Endodermal cell (in vitro differentiated cells): ENCODE measurements at places on chromosomes 5 and 9.

DNA sequence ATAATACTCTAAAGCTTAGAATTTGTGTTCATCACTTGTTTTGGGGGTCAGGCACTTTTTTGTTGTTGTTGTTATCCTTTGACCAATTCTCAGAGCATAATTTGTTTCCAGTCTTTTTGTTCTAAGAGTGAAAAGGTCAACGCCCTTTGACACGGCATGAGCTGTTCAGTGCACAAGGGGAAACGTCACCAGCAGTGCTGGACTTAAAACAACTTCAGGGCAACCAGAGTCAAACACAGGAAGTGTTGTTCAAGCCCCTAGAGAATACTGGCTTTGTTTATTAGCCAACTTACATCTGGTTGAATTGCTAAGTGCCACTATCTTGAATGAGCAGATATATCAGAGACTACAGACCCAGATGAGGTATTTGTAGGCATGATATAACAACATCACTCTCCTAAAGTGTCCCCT, 368.9 kb downstream of the TMEM161B start:
- DNase-seq, result no peak

DNA sequence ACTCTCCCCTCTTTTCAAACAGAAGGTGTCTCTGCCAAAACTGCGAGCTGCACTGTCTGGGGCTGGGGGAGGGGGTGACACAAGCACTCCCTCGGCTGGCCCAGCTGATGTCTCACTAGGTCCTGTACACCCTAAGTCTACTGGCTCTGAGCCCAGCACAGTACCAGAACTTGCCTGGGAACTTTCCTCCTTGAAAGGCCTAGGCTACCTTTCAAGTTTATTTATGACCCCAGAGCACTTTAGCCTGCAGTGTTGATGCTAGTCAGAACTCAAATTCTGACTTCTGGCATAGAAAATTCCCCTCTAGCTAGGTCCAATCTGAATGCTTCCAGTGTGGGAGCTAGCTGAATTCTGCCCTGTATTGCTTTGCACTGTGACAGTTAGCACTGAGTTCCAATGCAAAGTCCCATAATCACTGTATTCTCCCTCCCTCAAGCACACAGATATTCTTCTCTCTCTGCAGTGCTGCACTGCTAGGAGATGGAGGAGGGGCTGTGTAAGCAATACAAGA, 10.5 kb downstream of the LURAP1L start:
- no peak for DNase-seq

- no peak for DNase-seq
Measured at GRCh38 chr5:143243103-143243502, 160.4 kb downstream of the NR3C1 start.

DNA sequence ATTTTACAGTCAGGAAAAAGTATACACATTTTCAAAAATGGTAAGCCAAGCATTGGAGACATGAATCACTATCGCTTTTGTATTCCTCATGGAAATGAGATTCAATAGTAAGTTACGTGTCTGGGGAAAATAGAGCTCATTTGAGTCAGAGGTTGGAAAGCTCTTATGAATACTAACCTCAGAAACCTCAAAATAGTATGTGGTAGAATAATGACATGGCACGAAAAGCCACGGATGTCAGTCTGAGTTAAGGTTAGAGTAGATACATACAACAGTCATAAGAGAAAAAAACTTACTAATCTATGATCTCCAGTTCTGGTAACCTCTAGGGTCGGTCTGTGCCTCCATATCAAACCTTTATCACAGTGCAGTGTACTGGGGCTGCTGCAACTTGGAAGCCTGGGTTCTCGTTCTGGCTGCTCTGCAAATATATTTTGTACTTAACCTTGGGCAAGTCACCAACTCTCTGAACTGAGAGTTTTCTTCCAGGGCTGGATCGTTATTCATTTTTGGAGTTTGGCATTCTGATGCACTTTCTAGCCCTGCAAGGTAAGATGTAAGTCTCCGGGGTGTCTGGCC, 31.8 kb downstream of the MAP1B start:
- DNase-seq, result no peak

DNA sequence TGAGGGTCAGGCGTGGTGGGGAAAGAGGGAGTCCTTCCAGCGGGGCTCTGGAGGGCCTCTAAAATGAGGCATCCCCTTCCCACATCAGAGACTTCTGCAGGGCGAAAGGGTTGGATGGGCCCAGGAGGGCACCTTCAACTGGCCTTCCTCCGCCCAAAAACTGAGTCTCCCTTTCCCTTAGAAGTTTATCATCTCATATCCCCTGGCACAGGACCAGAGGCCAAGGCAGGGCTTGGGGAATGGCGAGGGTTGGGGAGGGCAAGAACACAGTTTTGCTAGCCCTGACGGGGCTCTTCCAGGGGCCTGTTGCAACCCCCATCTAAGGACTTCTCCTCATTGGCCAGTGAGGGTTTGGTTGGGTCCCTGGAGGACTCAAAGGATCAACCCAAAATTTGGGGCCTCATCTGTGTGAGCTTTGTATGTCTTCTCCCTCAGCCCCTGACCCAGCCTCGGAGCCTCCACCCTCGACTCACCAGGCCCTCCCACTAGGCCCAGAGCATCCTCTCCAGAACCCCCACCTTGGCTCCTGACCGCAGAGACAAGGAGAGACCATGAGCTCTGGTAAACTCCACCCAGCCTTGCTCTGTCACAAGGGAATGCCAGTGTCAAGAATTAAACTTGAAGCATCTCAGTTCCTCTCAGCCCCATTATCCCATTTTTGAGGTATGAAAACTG, 24.1 kb downstream of the AQP7 start:
- no peak for DNase-seq

DNA sequence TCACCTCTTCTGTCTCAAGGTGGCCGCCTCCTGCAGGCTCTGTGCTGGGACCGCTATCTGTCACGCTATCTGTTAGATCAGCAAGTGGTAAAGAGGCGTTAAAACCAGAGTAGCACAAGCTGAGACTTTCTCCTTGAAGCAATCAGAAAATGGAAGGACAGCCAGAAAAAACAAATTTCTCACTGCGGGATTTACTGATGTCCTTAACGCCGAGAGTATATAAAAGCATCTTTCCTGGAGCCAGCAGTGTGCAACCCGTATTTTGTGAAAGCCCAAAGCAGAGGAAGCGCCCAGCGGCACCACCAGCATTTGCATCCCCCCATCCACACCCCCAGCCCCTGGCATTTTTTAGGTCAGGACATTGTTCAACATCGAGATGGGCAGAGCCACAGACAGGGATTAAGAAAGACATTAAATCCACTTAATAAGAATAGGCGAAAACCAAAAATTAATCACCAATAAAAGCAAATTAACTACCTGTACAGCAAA, 48.6 kb downstream of the DUSP1 start:
- DNase-seq, result peak; percentile 78

GRCh38 chr9:135945969-135946368, 15.2 kb downstream of the UBAC1 start:
- no peak for DNase-seq

GRCh38 chr5:167752936-167753335, 538.5 kb upstream of the WWC1 start:
- no peak for DNase-seq

DNA sequence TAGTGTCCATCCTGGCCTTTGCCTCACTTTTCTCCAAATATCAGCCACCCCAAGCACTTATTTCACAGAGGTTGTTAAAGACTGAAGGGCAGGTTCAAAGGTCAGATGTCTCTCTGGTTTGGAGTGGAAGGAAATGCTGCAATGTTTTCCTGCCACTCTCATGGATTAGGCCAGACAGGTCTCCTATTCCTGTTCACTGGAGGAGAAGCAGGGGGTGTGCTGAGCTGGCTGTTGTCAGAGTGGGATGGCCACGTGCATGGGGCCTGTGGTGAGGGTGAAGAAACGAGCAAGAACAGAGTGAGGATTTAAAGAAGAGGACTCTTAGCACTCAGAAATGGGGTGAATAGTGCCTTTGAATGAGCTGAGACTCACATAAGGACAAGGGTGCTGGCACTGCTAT, 6.7 kb downstream of the TMEM8B start:
- DNase-seq, result no peak

- peak; percentile 91 for DNase-seq
Measured at GRCh38 chr5:148733601-148734438, 79.5 kb upstream of the HTR4 start.

GRCh38 chr9:113257863-113258262, 17.5 kb downstream of the CDC26 start:
- no peak for DNase-seq

GRCh38 chr9:124450931-124451661, 845 bp downstream of the ADGRD2 start:
- peak; percentile 63 for DNase-seq

GRCh38 chr5:110738503-110738811, 350 bp upstream of the SLC25A46 start:
- DNase-seq, result no peak

DNA sequence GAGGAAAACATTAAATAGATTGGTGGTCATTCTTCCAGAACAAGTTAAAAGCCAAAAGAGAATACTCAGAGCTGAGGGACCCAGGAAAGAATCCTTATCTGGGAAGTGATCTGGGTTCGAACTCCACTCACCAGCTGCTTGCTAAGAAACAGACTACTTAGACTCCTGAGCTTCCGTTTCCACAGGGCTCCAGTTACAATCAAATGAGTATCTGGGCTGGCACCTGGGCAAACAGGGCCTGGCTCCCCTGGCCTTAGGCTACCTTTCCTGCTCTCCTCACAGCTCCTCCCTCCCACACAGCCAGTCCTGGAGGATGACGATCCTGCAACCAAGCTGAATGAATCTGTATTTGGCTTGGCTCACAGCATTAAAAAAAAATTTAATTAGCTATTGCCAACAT, 2.5 kb downstream of the MAPK9 start:
- DNase-seq, result no peak

GRCh38 chr5:6501701-6502100, 53.0 kb downstream of the UBE2QL1 start:
- peak; percentile 42 for DNase-seq

GRCh38 chr5:54469622-54470021, 14.1 kb downstream of the HSPB3 start:
- no peak for DNase-seq

- peak; percentile 75 for DNase-seq
Measured at GRCh38 chr9:97857606-97858392, 4.8 kb downstream of the FOXE1 start.

- DNase-seq, result no peak
Measured at GRCh38 chr5:6730807-6731206, 17.6 kb downstream of the TENT4A start.

DNA sequence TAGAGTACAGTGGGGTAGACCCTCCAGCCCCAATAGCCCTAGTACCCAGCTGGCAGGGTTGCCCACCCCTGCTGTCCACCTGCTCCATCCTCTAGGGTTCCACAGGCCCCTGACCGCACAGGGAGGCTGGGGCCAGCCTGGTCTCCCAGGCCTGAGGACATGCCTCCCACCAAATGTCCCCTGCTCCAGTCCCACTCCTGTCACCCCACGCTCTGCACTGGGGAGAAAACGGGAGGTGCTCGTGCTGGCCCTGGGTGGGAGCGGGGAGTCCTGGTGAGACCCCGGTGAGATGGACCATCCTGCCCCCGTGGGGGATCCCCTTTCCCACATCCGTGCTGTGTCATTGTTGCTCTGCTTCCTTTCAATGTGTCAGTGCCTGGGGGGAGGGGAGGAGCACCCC, 12.1 kb downstream of the CPLX2 start:
- no peak for DNase-seq

DNA sequence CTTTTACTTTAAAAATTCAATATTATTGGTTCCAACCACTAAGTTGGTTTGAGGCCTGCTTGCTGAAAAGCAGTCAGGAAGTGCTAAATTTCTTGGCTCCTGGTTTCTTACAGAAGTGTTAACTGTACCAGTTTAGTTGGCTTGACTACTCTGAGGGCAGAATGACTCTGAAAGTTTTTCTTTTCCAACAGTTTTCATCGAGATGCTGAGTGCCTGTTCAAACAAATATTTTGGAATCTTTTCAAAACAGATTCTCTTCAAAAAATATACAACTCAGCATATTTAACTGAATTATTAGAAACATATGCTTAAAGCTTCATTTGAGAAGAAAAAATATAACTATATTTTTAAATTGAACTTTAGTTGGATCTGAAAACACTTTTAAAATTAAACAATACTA, 37.0 kb downstream of the SLC38A9 start:
- DNase-seq, result no peak

DNA sequence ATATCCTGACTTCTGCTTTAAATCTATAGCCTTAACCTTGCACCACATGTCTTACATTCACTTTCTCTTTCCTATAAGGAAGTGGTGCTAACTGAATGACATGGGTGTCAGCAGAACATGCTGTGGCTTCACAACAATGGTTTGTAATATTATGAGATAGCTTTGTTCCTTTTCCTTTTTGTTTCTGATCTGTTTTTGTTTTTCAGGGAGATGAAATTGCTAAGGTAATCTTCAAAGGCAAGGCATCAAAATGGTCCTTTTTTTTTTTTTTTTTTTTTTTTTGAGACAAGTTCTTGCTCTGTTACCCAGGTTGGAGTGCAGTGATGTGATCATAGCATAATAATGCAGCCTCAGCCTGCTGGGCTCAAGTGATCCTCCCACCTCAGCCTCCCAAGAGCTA, 53.6 kb upstream of the RANBP6 start:
- no peak for DNase-seq

GRCh38 chr5:54579591-54580295, 62.2 kb downstream of the SNX18 start:
- DNase-seq, result no peak

GRCh38 chr9:101673642-101674041, 64.8 kb downstream of the GRIN3A start:
- no peak for DNase-seq

GRCh38 chr5:115557667-115558387, 13.3 kb upstream of the FEM1C start:
- DNase-seq, result no peak

DNA sequence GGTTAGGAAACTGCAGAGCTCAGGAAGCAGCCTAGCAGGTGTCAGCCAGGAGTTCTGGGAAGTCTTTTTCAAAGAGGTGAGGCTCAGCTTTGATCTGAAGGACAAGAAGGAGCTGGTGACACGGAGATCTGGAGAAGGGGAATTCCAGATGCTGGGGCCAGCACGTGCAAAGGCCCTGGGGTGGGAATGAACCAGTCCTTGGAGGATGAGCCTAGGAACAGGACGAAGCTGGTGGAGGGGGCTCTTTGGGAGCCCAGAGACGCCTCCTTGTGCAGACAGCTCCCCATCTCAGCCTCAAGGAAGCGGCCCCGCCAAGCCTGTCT, 15.2 kb upstream of the RNU6ATAC start:
- peak; percentile 41 for DNase-seq

GRCh38 chr5:161925960-161926359, 78.0 kb downstream of the GABRA1 start:
- DNase-seq, result peak; percentile 48

DNA sequence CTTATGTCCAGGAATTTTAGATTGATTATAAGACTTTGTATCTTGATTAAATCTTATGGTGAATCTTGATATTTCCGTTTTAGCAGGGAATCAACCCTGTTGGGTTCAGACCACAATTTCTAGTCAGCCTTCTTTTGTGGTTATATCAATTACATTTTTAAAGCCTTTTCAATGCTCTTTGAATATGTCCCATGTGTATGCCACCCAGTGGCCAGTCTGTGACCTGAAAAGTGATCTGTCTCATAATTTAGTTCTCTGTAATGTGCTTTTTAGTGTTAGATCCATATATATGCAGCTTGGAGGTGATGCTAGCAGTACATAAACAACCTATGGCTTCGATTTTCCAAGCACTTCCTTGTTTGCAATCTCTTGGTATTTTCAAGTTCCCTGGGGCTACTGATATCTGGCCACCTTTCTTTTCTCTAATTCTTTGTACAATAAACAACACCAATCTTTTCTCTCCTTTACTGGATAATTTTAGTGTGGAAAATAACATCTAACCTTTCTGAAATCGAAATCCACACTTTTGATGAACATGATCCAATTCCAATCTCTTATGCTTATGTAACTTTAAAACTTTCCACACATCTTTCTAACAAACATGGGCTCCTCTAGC, 28.8 kb downstream of the PDE8B start:
- DNase-seq, result no peak
